Activated CD8-positive, alpha-beta memory T cell treated with anti-CD3 and anti-CD28 coated beads, Interleukin-2, amount 10 ng/mL, durations not matched to agents 7 days and 5 days (primary cell): ENCODE measurements at places on chromosomes 16 and 17.

DNA sequence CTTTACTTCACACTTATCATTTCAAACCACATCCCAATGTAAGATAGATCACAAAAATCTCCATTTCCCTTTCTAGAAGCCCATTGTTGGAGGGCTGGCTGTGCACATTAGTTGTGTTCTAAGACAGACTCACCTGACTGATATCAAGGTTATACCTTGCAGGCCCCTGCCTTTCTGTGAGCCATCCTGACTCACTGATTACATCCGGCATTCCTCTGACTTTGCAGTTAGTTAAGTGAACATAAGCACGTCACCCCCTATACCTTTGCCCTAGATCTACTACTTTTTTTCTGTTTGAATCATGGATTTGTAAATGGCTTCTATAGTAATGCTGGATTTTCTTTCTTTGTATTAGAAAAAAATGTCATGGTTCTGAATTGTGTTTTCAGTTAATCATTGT is 78.3 kb downstream of the TANGO6 start:
- H3K36me3 ChIP-seq: peaks cover 12% of the 10 kb centered on the region
- H3K4me1 ChIP-seq: no peaks in the 10 kb centered on the region
- DNase-seq: no peak
- no peak overlapping the region for H3K4me3 ChIP-seq

GRCh38 chr16:89005201-89006035 is 28.4 kb upstream of the CBFA2T3 start:
- no peak overlapping the region for H3K27ac ChIP-seq
- H3K4me3 ChIP-seq: no peak overlapping the region
- DNase-seq: no peak
- H3K36me3 ChIP-seq: no peaks in the 10 kb centered on the region
- peaks cover 19% of the 10 kb centered on the region for H3K27me3 ChIP-seq

DNA sequence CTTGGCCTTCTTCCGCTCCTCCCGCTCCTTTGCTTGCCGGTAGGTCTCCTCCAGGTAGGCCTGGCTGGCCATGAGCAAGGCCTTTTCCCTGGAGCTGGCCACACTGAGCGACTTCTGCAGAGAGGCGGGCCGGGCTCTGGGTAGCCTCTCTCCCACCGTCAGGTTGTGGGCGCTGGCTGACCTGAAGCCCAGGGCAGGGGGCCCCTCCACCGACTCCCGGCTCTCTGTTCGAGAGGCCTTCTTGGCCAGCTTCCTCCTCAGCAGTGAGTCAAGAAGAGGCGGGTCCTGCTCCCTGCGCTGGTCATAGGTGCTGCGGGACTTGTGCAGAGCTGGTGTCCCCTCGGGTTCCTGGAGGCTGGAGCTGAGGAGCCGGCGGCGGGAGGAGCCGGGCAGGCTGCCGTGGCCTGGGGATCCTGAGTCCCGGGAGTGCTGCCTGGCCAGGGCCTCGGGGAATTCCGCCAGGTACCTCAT is 12.8 kb downstream of the GPR179 start:
- no peak overlapping the region for H3K27ac ChIP-seq
- DNase-seq: no peak
- H3K4me1 ChIP-seq: peaks cover 5% of the 10 kb centered on the region
- no peak overlapping the region for H3K4me3 ChIP-seq

DNA sequence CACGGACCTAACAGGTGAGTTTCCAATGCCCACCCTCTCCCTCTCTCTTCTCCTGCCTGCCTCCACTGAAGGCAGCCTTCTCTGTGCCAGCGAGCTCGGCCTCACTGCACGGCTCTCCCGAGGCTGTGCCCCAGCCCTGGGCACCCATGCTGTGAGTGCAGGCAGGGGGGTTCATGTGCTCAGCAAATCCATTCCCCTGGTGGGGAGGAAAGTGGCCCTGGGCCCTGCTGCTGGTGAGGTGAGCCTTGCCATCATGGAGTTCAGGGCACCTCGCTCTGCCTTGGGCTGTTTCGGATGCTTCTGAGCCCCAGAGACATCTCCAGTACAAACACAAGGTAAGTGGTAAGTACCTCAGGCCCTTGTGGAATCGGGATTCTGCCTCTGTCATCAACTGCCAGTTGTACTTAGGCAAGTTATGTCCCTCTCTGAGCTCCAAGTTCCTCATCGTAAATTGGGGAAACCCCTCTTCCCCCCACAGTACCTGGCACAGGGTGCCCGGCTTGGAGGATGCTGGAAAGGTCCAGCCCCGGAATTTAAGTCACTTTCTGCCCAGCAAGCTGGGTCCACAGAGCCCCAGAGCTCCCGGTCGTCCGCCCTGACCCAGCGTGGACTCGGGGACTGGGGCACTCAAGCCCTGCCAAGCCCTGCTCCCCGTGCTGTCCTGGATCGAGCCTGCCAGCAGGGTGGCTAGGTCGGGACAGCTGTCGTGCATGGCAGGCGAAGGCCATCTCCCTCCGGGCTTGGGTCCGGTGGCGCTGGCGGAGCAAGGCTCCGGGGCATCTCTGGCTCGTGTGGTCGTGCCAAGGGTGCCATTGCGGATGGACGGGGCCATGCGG is 684 bp upstream of the NUDT16L1 start:
- peaks cover 17% of the 10 kb centered on the region for H3K4me1 ChIP-seq
- H3K4me3 ChIP-seq: peak overlapping the region; percentile 79
- DNase-seq: peak; percentile 51
- no peaks in the 10 kb centered on the region for H3K27me3 ChIP-seq
- peak overlapping the region; percentile 82 for H3K27ac ChIP-seq

- no peaks in the 10 kb centered on the region for H3K27me3 ChIP-seq
- no peaks in the 10 kb centered on the region for H3K36me3 ChIP-seq
- DNase-seq: no peak
- H3K4me3 ChIP-seq: no peak overlapping the region
- no peak overlapping the region for H3K27ac ChIP-seq
These were observed 140.8 kb upstream of the ELAC2 start for GRCh38 chr17:13158494-13159240.
